ENCODE measurements at places on chromosomes 1 and 21.

GRCh38 chr1:107991371-107992066 is 26.5 kb upstream of the VAV3 start:
- DNase-seq = no peak

DNA sequence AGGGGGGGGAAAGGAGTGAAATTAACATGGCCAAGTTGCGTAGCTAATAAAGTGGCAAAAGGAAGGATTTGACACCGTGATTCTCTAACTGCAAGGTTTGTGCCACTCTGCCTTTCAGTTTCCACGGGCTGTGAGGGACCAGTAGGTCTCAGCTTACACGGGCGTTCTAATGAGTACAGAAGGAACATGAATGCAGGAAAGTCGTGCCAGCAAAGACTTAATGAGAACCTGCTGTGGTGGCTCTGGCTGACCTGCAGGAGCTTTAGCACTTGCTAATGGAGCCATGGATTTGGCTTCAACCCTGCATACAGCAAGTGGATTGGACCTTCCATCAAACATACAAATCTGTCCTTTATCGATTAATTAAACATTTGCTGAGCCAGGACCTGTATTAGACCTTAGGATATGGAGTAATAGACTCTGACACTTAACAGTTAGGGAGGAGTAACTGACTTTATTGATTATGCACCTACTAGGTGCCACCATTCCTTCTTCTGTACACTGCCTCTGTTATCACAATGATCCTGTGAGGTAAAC is 15.1 kb upstream of the PITHD1 start:
- DNase-seq = no peak

DNA sequence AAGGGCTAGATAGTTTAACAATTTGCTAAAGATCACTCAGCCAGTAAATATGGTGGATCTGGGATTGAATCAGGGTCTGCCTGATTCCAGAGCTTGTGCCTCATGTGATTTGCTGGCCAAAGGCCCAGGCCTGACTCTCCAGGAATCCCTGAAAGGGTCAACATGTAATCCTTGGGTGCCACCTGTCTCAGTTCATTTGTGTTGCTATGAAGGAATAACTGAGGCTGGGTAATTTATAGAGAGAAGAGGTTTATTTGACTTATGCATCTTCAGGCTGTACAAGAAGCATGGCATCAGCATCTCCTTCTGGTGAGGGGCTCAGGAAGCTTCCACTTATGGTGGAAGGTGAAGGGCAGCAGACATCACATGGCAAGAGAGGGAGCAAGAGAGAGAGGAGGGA is 144.9 kb downstream of the FCRL5 start:
- no peak for DNase-seq

- DNase-seq = peak; percentile 8
These were observed 158.1 kb downstream of the RUNX1 start for GRCh38 chr21:34890724-34891612.

GRCh38 chr1:91752324-91752723 is 133.6 kb downstream of the TGFBR3 start:
- DNase-seq = no peak

- no peak for DNase-seq
These were observed 42.9 kb downstream of the EPHB2 start for GRCh38 chr1:22753481-22753971.

DNA sequence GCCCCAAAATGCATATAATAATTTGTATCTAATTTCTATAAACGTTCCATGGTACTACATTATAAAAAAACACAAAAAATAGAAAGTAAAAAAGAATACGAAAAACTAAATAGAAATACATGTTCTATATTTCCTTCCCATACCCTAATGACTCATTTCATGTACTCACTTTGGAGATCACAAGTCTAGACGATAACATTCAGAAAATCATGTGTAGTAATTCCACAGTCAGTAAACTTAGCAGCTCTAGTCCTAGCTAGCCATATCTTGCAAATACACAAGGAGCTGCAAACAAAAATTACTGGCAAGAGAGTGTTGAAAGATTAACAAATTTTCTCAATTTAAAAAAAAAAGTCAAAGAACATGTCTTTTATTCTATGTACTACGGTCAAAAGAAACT is 1.4 kb downstream of the GOLPH3L start:
- no peak for DNase-seq

DNA sequence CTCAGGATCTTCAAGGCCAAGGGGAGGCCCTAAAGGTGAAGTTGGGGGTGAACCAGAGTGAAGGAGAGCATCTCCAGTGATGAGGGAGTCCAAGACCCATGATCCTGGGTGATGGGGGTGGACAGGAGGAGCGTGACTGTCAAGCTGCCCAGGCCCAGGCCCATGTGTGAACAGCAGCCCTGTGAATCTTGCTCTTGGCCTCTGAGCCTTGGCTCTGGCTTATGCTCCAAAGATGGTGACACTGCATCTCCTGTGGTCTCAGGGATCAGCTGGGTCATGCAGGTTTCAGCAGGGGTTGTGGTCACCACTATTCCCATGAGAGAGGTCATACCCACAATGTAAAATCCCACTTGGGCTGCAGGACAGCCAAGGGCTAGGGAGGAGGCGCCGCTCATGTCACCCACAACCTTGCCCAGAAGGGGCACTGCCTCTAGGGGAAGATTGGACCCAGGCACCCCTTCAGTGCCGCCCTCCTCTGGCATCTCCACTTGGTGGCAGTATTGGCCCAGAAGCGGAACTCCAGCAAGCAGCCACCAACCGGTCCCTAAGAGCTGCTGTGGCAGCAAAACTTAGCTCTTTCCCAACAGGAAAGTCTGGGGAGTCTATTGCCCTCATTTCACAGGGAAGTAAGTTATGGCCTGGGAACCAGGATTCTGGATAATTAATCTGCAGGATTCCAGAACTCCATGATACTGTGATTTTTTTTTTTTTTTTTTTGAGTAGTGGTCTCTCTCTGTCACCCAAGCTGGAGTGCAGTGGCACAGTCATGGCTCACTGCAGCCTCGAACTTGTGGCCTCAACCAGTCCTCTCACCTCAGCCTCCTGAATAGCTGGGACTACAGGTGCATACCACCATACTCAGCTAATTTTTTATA is 7.5 kb upstream of the WNT3A start:
- DNase-seq = peak; percentile 70

- DNase-seq = no peak
These were observed 1.6 kb downstream of the ADAMTS5 start for GRCh38 chr21:26965040-26965906.

GRCh38 chr1:185155600-185156287 is 1.0 kb downstream of the TRMT1L start:
- no peak for DNase-seq

- no peak for DNase-seq
These were observed 38.0 kb upstream of the SH3GLB1 start for GRCh38 chr1:86666368-86666767.

DNA sequence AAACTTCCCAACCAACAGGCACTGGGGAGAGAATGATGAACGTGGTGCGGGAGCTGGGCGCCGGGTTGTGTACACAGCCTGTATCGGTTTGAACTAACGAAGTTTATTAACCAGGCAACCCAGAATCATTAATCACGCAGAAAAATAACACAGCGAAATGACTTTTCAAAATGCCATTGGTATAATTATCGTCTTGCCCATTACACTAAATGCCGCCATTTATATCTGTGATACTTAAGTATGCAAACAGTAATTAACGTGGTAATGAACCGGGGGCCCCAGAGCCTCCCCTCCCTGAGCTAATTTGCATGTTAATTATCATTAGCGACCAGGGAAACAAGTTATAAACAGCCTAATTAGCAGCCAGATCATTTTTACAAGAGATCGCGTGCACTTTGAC is 5.1 kb upstream of the TTC34 start:
- DNase-seq = no peak

All from activated CD4-positive, alpha-beta T cell treated with anti-CD3 and anti-CD28 coated beads, Interleukin-2, amount 50 U/mL, for 1 hour (primary cell).